ENCODE measurements at places on chromosomes 12 and 14.

GRCh38 chr12:79657136-79657535, 33.6 kb downstream of the PAWR start:
- no peak for DNase-seq

- DNase-seq: no peak
These were observed 406.1 kb upstream of the OR4E1 start for GRCh38 chr14:22079766-22080165.

- DNase-seq: no peak
These were observed 41.3 kb upstream of the BCL7A start for GRCh38 chr12:121980191-121980891.

- no peak for DNase-seq
These were observed 303.0 kb downstream of the DAD1 start for GRCh38 chr14:22285991-22286390.

GRCh38 chr12:70643939-70644338, 6.7 kb upstream of the PTPRB start:
- no peak for DNase-seq

DNA sequence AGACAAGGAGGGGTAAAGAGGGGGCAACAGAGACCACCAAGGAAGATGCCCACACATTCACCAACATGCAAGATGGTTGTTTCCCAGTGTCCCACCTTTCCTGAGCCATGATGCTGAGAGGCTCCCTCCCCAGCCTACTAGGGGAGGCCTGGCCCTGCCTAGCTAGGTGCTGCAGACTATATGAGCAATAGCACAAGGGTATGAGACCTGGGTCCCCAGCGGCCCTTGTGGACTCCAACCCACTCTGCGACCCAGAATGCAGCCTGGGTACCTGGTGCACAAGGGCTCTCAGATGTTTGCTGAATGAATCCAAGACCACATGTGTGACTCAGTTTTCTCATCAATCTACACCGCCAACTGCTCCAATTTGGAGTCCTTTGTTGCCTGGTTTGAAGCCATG, 13.9 kb downstream of the TGFB3 start:
- DNase-seq: no peak

DNA sequence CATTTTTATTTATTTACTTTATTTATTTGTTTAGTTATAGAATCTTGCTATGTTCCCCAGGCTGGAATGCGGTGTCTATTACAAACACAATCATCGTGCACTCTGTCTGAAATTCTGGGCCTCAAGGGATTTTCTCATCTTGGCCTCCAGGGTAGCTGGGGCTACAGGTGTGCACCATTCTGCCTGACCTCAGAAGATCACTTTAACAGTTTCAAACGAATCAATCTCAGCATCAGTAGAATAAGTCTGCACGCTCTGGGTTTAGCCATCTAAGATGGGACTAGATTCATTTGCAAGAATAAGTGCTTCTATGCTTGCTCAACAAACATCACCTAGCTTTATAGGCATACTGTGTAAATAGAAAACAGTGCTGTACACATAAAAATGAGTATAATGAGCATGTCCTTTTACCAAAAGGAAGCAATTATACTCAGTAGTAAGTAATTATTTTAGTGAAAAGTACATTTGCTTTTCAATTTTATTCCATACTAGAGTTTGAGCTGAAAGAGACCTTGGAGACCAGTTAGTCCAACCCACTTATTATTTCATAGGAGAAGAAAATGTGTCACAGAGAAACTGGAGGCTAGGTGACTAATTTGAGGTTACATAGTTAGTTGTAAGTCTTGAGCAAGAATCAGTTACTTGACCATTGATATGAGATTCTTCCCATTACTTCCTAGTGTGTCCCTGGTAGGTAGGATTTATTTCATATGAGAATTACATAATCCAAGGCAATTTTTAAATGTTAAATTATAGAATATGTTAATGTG, 456.5 kb upstream of the LMO3 start:
- no peak for DNase-seq

- no peak for DNase-seq
These were observed 1110.3 kb downstream of the FLRT2 start for GRCh38 chr14:86640288-86640687.

- no peak for DNase-seq
These were observed 87.0 kb downstream of the HMGA2 start for GRCh38 chr12:65911321-65911720.

DNA sequence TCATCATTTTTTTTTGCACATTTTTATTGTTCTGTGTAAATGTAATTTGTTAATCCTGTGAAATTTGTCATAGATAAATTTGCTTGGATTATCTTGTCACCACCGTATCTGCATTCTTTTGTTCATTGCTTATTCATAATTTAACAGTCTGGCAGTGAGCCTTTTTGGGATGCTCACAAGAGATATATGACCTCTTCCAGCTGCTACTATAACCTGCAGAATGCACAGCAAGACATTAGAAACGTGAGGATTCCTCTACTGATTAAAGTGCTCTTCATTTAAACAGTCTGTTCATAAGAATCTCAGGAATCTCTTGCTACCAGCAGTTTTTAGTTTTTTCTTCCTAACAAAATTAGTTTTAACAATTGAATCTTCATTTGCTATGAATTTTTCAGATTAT, 9.1 kb downstream of the NPAS3 start:
- no peak for DNase-seq

GRCh38 chr12:5033883-5034282, 9.8 kb upstream of the KCNA5 start:
- DNase-seq: no peak

GRCh38 chr14:82398256-82398655, 864.6 kb upstream of the SEL1L start:
- DNase-seq: no peak

- DNase-seq: no peak
These were observed 125.3 kb downstream of the DAD1 start for GRCh38 chr14:22463763-22464173.

GRCh38 chr12:38282886-38283285, 33.7 kb upstream of the ALG10B start:
- no peak for DNase-seq

- no peak for DNase-seq
These were observed 22.2 kb upstream of the CFAP54 start for GRCh38 chr12:96466939-96467751.

DNA sequence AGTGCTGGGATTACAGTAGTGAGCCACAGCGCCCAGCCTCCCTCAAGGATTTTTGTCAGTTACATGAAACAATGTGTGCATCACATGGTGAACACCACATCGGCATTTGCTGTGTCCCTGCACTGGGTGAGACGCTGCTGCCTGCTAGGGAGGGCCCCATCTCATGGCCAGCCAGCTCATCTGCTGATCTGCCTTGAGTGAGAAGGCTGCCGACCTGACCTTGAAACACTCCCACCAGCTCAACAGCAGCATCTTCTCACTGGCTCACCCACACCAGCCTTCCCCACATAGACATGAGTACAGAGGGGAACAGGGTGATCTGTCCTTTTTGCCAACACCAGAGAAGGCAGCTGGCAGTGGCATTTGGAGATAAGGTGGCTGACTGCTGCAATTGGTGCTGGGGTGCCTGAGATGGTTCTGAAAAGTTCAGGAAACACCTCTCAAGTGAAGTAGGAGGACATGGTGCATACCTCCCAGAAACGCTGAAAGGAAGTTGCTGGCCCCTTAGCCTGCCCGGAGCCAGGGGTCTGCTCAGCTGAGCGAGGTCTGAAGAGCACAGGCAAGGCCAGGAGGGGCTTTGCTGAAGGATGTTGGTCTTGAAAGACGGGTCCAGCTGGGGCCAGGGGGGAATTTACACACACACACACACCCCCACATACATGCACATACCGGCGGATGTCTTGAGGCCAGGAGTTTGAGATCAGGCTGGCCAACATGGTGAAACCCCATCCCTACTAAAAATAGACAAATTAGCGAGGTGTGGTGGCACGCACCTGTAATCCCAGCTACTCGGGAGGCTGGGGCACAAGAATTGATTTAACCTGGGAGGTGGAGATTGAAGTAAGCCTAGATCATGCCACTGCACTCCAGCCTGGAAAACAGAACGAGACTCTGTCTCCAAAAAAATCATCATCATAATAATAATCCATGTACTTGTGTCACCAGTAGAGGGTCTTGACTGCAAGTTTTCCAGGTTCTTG, 14.3 kb upstream of the PPP1R13B start:
- no peak for DNase-seq

- DNase-seq: no peak
These were observed 173.2 kb downstream of the BRMS1L start for GRCh38 chr14:35999294-35999693.

DNA sequence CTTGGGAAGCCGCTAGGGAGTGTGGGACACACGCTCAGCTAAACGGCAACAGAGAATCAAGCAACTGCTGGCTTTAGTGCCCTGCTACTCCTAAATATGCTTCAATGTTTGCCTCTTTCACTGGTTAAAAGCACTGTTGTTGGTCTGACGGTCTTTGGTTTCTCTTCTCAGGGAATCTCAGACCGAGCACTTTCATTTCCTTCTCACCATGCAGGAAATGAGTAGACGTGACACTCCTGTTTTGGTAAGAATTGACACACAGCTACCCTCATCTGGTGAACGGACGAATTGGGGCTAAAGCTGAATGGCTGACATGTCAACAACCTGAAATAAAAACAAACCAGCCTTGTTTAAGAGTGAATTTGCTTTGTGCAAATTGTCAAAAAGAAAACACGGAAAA, 57.5 kb upstream of the PIWIL1 start:
- no peak for DNase-seq

- no peak for DNase-seq
These were observed 377.5 kb downstream of the EGLN3 start for GRCh38 chr14:33573301-33573880.

DNA sequence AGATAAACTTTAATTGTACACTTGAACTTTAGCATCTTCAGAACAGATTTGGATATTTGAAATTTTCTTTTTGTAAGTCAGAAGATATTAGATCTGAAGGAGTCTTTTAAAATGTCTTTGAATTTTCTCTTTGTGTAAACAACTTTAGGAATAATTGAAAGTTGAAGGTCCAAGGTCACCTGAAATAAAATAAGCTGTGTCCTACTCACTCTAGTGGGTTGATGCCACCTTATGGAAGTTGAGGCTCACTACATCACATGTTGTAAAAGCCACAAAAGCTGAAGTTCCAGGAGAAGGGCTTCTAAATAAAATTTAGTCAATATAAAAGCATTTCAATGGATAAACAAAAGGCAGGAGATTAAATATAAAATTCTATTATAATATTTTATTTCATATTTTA, 122.0 kb upstream of the ATXN7L3B start:
- DNase-seq: no peak

- no peak for DNase-seq
These were observed 84.6 kb upstream of the BCL2L14 start for GRCh38 chr12:11986165-11986564.

DNA sequence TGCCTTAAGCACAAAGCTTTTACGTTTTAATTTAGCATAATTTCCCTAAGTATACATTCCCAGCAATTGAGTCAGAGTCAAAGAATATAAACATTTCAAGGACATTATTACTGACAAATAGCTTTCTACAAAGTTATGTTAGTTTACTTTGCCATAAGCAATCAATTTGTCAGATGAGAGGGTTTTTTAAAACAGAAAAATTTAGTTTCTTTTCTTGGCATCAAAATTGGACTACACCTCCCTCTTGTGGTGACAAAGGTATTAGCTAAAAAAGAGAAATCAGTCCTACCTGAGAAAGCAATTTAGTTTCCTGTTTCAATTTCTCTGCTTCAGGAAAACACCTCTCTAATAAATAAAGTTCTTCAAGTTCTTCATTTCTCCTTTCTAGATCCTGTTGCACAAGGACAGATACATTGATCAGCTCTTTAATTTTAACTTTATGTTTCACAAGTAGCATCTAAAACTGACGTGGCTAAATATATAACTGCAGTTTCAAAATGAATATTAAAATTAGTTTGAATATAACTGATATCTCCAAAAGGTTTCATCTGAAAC, 39.9 kb downstream of the DNAI7 start:
- DNase-seq: no peak

DNA sequence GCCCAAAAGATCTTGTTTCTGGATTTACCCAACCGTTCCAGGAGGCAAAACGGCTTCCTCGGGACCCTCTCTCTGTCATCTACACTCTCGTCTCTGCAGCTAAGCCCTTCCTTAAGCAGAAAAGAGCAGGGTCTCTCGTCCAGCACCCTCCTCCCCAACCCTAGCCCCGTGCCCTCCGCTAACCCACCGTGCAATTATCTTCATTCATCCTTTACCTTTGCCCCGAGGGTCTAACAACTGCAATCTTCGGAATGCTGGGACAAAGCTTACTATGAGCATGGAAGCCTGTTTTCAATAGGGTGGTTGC, 276 bp upstream of the BMAL2 start:
- DNase-seq: no peak

- DNase-seq: no peak
These were observed 129.4 kb downstream of the SMOC1 start for GRCh38 chr14:70008284-70009262.

- no peak for DNase-seq
These were observed 1.9 kb upstream of the YBX3 start for GRCh38 chr12:10725003-10725402.

- DNase-seq: no peak
These were observed 34.3 kb upstream of the METAP2 start for GRCh38 chr12:95439461-95440230.

DNA sequence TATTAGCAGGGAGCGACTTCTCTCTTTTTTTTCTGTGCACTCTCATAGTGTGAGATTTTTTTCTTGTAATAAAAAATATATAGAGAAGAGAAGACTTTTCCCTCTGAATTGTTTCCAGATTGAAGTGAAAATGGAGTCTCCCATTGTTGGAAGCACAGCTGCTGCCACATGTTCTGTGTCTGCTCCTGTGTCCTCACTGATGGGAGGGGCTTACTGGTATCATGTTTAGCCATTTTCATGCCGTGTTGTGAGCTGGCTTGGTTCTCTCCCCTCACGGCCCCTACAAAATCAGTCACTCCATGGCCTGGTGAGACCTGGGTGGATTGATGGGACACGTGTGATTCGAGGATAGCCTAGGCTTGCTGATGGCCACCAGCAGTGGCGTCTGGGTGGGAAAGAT, 379.7 kb upstream of the DDHD1 start:
- no peak for DNase-seq

DNA sequence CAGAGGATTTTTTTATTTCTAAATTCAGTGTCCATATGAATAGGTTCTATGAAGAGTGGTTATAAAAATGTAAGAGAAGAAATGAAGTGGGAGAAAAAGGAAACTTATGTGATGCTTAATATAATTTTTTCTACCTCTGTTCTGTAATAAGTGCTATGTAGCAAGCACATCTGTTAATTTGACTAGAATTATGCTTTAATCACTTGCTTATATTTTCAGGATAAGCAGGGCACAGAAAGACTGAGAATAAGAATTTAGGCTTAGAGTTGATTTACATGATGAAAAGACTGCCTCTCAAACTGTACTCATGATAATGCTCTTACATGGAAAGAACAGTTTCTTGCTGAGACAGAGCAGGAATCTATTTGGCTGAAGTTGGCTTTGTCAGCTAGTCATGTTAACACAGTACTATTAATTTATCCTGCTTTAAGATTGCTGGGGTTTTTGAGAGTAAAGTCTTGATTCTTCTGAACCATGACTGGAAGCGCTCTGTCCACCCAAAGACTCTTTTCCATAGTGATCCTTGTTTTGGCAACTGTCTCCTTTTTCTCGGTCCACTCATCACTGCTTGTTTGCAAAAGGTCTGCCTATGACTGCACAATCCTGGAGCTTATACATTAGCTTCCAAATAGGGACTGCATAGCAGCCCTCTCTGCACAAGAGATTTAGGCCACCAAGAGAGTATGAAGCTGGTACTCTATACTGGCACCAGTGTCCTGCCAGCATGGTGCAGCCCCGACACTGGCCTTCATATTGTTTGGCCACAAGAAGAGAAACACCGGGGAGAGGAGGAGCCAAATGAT, 98.8 kb downstream of the AKAP6 start:
- DNase-seq: no peak

Measured in activated T-helper 1 cell treated with Interleukin-2 at 50 U/mL for 16 hours (primary cell).